ENCODE measurements at places on chromosomes 11 and 22.

DNA sequence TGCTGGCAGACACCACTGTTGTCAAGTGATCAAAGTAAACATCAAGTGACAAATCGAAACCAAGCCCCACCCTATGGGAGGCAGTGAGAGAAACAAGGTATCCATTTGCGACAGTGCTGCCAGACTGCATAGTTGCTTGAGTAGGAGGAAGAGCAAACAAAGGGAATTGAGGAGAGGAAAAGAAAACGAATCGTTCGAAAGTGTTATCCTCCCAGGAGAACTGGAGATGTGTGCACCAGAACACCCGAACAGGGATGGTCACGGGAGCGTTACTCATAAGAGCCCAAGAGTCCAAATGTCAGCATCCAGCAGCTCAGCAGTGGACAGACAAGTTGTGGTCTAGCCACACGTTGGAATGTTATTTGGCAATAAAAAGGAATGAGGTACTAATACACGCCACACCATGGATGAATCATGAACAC, 58.4 kb upstream of the NUP50 start:
- DNase-seq, result no peak

GRCh38 chr22:36409911-36410756, 22.4 kb upstream of the MYH9 start:
- DNase-seq, result peak; percentile 37

DNA sequence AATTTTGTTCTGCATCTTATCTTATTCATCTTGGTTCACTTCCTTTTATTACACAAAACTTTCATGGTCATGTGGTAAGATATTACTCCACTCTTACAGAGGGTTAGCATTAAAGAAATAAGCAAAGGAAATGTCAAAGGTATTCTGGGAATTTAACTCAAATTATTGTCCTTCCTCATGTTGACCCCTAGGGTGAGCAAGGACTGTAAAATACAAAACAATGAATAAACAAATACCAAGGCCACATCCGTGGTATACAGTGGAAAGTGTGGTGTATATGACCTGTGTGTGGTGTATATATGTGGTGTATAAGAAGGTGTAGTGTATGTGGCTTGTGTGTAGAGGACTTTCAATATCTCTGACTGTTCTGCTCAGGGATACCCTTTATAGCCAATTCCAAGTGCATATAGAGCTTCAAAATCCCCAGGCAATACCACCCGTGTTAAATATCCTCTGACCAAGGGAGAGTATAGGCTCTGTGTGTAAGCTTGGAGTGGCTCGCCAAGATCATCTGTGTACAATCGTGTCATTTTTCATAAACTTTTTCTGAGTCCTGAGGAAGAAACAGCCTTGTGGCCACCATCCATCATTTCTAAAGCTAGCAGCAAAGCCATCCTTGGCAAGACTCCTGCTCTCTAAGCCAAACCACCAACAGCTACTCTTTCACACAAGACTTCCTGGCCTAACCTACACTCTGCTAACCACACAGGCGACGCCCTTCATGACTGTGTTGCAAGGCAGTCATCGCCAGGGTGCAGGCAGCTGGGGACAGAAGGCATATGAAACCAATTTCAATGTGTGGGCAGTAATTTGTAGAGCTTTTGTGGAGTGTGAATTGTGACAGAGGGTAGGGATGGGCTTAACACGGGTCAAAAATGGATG, 548.0 kb downstream of the ETS1 start:
- DNase-seq, result peak; percentile 56

- DNase-seq, result no peak
Measured at GRCh38 chr11:94128291-94128745, 323 bp upstream of the PANX1 start.

DNA sequence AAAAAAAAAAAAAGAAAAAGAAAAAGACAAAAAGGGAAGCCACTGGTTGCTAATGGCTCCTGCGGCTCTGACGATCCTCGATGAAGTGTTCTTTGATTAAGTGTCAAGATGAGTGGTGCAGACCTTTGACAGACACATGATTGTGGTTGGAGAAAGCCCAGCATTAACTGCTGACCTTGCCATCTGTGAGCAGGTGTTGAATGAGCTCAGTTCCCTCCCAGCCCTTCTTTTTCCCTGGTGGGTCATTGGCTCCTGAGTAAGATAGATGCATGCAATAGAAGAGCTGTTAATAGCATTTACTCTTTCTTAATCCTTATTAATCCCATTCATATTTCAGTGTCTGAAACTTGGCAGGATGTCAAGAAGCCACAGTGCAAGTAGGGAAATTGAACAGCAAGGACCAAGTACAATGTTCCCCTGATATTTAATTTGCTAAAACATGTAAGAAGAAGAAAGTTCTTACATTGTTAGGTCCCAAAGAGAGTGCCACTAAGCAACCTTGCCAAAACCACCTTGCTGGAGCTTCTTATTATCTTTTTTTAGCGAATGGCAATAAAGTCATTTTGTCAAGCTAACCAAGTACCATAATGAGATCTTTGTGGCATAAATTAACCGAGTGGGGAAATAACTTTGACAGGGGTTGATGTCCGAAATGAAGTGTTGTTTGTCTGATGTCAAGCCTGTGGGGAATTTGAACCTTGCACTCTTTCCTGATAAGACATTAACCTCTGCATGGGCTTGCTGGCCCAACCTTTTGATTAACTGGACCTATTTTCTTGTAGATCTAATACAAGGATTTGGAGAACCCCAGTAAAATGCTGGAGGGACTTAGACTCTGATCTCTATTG, 113.7 kb downstream of the PTPRJ start:
- no peak for DNase-seq

DNA sequence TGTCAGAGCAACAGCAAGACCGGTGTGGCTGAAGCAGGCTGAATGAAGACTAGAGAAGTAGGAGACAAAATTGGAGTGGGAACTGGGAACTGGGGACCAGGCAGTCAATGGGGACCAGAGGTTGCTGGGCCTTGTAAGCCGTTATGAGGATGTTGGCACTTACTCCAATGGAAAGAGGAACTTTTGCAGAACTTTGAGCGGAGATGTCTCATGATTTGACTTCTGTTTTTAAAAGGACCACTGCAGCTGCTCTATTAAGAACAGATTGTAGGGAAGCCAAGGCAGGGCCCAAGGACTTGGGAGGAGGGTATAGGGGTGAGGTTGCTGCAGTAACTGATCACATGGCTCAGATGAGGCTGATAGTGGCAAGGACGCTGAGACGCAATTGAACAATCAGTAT, 34.2 kb downstream of the IL18 start:
- DNase-seq, result no peak

GRCh38 chr22:46547883-46548244, 10.4 kb upstream of the CELSR1 start:
- no peak for DNase-seq

DNA sequence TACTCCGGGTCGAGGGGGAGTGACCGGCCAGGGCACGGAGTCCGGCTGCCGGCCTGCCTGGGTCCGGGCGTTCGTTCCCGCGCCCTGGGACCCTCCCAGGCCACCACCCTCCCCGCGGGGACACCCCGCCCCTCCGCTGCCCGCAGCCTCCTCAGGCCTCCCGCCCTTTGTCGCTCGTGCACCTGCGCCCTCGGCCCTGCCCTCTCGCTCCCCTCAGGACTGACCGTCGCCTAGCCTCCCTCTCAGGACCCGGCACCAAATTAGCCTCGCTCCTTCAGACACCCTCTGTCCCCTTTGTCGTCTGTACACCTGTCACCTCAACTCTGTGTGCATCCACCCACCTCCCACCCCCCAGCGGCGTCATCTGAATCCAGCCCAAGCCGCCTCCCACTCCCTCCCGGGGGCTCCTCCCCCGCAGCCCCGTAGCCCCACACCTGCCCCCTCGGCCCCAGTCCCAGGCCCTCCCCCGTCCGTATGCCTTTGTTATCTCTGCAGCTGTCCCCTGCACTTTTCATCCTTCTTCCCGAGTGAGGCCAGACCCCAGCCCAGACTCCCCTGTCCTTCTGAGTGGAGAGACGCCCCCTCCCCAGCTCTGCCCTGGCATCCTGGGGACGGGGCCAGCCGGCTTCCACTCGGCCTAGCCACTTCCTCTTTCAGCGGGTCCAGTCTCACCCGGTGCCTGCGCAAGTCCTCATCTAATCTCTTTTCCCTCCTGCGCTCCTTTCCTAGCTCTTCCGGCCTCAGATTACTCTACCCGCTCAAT, 643 bp downstream of the TIGD3 start:
- DNase-seq, result no peak

DNA sequence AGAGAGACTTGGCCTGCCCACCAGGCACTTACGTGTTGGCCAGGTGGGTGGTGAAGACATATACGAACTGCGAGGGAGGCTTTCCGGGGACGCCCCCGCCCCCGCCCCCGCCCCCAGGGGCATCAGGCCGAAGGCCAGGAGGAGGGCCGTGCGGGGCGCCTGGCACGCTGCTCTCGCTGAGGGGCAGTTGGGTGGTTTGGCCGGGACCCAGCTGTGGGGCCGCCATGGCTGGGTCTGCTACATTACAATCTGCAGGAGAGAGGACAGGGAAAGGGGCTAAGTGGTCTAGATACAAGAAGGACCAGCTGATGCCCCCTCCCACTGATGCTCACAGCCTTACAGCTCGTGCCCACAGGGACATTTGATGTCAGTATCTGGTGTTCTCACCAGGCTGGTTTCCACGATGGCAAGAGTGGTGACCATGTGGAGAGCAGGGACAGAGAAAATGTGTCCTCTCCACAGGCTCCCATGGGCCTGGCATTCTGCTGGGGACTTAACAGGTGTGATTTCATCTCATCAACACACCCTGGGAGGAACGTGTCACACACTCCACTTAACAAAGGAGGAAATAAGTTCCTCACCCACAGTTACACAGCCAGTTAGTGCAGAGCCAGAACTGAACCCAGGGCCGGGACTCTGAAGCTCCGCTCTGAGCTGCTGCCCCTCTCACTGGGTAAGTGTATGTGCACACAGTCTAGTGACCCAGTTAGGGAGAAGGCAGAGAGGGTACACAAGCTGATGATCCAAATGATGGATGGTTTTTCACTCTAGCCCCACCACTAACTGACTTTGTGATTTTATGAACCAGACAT, 19.7 kb downstream of the CXCR5 start:
- DNase-seq, result no peak

- no peak for DNase-seq
Measured at GRCh38 chr11:73645121-73645969, 1.0 kb upstream of the PLEKHB1 start.

DNA sequence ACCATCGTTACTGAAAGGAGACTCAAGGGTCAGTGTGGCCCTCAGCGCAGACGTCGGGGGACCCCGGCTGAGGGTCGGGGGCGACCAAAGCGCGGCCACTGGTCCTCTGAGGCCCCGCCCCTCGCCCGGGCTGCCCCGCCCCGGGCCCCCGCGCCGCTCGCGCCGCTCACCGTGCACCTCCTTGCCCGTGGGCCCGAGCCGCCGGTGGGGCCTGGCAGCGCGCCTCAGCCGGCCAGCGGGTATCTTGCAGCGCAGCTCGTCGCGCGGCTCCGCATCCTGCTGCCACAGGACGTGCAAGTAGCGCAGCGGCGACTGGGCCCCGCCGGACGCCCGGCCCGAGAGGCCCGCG, 419 bp downstream of the ANKRD54 start:
- peak; percentile 28 for DNase-seq

GRCh38 chr11:2558397-2558796, 113.6 kb downstream of the KCNQ1 start:
- DNase-seq, result no peak

- DNase-seq, result no peak
Measured at GRCh38 chr11:7600205-7600775, 73.0 kb downstream of the CYB5R2 start.

- no peak for DNase-seq
Measured at GRCh38 chr11:132644520-132645239, 887.6 kb downstream of the OPCML start.

GRCh38 chr11:58958500-58958899, 19.2 kb downstream of the GLYATL1 start:
- DNase-seq, result no peak

DNA sequence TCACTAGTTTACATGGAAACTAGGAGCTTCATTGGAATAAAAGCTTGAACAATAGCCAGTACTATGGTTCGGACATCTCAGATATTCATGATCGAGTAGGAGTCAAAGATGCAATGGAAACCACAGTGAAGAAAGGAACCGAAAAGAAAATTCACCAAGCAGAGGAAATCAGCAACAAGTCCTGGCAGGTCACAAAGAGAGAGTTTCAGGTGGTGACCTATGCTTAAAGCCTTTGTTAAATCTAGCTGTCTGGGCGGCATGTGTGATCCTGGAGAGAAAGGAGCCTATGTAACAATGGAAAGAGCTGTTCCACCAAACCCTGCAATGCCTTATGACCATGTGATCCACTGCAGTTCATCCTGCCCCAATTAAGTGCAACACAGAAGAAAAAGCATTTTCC, 68.9 kb upstream of the POU2AF2 start:
- no peak for DNase-seq

- no peak for DNase-seq
Measured at GRCh38 chr11:116379185-116379828, 393.5 kb downstream of the BUD13 start.

- DNase-seq, result no peak
Measured at GRCh38 chr11:72349616-72350218, 84.6 kb downstream of the CLPB start.

GRCh38 chr11:81942646-81943045, 791.0 kb downstream of the FAM181B start:
- DNase-seq, result no peak

DNA sequence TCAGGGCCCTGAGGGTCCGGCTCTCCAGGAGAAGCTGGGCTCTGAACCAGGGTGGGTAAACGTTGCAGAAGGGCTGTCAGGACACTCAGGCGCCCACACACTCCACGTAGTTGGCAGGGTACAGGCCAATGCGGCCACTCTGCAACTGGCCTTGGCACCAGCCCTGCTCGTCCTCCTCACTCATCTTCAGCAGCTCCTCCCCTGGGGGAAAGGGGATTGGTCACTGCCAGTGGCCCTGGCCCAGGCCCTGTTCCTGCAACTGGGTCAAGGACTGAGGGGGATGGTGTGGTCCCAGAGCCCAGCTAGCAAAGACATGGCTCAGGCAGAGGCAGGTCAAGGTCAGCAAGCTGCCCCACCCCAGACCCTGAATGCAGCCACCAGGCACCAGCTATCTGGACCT, 1.2 kb upstream of the ARFGAP2 start:
- DNase-seq, result no peak

DNA sequence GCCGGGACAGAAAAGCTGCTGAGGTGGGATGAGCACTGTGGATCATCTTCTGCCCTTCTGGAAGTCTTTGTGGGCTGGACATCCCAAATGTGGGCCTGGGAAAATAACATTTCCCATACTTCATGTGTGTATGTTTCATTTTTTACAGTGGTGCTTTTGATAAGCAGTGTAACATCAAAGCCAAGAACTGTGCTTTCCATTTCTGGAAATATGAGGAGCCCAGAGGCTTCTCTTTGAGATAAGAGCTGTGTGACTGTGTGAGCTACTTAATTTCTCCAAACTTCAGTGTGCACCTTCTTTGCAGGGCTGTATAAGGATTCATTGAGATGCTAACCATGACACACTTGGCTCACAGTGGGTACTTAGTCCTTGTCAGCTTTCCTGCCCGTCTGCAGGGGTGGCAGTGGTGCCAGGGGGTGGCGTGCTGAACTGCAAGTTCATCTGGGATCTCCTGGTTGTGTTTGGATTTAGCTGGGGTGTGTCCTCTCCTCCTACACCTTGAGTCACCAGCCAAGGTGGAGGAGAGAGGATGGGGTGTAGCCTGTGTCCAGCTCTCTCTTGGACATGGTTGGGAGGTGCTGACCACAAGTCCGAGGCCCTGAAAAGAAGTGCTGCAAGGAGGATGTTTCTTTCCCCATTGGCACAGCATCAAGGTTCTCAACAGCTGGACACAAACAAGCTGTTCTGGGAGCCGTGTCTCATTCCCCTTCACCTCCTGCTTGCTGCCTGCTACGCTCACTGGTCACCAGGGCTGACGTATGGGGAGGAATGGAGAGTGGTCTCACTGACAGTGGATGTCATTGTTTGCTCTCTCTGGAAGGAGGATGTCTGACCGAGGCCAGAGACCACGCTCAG, 139.4 kb downstream of the TEAD1 start:
- no peak for DNase-seq

GRCh38 chr11:96055706-96056387, 131.9 kb upstream of the MTMR2 start:
- DNase-seq, result no peak

Data from stimulated activated CD4-positive, alpha-beta T cell treated with anti-CD3 and anti-CD28 coated beads, TNF-alpha, amount 100 ng/mL, for 24 hours (primary cell).